ENCODE measurements at places on chromosomes 3 and 15.

- DNase-seq: no peak
Observed at GRCh38 chr3:148026009-148026588, 616.9 kb downstream of the ZIC1 start.

DNA sequence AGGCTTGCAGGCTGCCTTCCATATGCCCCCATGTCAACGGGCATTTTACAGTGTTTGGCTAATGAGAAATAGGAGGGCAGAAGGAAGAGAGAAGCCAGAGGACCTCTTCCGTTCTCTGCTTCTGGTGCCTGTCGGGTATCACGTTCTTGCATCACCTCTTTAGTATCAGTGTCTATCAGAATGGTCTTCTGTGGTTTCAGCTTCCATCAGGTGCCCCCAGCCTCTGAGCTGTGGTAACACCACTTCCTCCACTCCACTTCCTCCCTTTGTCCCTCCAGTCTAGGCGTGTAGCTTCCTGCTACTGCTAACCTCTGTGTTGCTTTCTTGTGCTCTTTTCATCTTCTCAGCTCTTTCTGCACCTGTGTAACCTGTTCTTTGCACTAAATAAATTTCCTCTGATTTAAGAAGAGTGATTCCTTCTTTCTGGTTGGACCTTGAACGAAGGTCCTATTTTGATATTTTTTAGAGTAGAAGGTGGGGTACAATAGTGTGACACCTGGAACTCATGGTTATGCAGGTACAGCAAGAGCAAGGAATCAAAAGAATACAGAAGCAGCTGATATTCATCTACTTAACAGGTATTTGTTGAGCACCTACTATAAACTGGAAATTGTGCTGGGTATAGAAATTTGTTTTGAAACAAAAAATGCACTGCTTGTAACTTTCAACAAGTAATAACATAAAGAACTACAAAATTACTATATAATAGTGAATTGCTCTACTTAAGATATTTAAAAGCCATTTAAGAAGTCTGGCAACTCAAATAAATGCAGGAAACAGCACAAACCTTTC lies 27.4 kb upstream of the FOXB1 start:
- DNase-seq: peak; percentile 86

- no peak for DNase-seq
Observed at GRCh38 chr15:31397851-31398661, 71.4 kb downstream of the KLF13 start.

GRCh38 chr3:72510247-72510646 lies 338.0 kb downstream of the SHQ1 start:
- no peak for DNase-seq

DNA sequence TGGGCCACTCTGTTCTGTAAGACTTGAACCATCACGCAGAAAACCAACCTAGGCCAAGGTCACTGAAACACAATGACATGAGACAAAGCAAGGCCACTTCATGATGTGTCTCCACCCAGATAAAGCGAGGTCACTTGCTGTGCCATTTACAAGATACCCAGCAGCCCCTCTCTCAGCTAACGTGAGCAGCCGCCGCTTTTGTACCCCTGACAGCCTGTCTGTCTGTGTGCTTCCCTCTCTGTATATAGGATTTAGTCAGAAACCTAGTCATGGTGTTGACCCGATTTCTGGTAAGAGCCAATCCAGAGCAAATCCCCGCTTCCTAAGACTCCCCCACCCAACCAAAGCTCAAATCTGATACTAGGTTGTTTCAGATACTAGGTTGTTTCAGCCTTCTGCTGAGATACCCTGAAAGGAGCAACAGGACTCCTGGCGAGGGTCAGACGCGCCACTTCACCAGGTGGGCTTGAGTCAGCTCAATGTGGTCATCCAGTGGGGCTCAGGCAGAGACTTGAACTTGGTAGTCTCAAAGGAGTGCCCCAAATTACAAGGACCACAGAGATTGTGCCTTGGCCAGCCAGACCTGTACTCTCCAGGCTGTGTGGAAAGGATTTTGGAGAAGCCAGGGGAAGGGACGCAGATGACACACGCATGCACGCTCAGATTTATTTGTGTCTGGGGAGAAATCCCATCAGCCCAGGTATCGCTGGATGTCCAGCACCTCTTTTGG lies 3.1 kb upstream of the ZXDC start:
- no peak for DNase-seq

DNA sequence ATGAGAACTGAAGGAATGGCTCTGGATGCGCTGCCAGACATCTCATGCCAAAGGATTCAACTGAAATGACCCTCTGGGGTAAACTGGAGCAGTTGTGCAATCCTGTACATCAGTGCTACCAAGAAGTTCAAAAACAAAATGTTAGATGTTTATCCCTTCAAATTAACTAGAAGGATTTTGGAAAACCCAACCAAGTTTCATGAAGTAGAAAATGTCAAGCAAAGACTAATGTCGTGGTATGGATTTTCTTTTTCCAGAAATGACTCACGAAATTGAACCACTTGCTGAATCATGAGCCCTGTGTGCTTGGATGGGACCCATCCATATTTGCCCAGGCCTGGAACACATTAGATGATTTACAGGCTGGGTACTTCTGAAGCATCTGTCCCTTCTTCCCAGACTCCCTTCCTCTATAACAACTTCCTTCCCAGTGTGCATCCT lies 101.6 kb downstream of the LRTM1 start:
- no peak for DNase-seq

DNA sequence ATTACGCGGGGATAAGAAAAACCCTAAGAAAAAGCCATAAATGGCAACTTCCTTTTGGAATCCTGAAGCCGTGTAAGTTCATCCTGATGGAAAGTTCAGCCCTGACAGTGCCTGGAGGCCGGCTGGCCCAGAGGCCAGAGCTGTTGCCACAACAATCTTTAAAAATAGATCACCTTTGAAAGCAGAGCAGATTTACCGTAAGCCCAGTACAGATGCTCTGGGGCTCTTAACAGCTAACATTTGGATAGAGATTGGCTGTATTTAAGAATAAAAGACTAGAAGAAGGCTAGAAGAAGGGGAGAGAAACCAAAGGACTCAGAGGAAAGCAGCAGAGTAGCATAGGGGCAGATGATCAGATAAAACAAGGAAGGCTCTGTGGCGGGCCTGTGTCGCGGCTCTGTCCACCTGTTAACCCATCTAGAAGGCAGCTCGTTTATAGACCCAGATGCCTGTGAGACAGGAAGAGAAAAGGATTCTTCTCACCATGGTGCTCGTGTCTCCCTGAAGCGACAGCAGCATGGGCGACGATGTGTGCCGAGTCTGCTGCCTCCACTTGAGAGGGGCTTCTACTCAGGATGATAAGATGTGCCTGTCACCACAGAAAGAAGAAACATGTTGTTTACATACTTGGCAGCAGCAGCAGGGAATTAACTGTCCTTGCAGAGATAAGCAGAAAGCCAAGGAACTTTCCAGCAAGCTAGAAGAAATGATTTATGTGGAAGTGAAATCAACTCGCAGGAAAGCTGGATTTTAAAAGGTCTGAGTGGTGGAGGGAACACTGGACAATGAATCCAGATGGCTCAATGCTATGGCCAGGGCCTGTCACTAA lies 69.9 kb downstream of the SYNM start:
- no peak for DNase-seq

- no peak for DNase-seq
Observed at GRCh38 chr15:71011503-71012155, 103.6 kb upstream of the THSD4 start.

DNA sequence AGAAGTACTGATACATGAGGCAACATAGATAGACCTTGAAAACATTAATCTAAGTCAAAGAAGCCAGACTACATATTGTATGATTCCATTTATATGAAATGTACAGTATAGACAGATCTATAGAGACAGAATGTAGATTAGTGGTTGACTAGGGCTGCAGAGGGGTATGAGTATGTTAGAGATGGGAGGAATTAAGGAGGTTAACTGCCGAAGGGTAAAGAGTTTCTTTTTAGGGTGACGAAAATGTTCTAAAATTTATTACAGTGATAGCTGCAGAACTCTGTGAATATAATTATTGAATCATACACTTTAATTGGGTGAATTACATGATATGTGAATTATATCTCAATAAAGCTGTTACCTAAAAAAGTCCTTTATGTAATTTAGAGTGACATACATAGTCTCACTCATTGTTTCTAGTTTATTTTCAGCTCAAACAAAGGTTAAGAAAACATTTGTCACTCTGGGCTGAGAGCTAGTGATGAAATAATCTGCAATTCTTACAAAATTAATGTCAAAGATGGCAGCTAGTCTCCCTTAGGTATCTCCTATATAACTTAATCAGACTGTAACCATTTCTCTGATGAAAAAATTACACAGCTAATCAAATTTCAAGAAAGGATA lies 61.4 kb downstream of the DENND4A start:
- DNase-seq: no peak

GRCh38 chr3:61979638-61980037 lies 393.7 kb downstream of the FEZF2 start:
- no peak for DNase-seq

- DNase-seq: no peak
Observed at GRCh38 chr3:66415867-66416428, 84.9 kb downstream of the LRIG1 start.

- no peak for DNase-seq
Observed at GRCh38 chr3:146970236-146970635, 365.1 kb upstream of the PLSCR5 start.

DNA sequence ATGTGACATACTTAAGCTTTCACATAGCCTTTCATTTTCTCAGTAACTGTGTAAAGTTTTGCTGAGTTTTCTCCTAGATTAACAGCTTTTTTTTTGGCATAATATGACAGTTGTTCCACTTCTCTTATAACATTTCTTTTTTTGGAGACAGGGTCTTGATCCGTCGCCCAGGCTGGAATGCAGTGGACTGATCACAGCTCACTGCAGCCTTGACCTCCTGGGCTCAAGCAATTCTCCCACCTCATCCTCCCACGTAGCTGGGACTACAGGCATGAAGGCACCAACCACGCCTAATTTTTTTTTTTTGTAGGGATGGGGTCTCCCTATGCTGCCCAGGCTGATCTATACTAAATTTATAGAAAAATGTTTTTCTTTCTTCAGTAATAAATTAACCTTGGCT lies 30.1 kb downstream of the DLG1 start:
- DNase-seq: no peak

DNA sequence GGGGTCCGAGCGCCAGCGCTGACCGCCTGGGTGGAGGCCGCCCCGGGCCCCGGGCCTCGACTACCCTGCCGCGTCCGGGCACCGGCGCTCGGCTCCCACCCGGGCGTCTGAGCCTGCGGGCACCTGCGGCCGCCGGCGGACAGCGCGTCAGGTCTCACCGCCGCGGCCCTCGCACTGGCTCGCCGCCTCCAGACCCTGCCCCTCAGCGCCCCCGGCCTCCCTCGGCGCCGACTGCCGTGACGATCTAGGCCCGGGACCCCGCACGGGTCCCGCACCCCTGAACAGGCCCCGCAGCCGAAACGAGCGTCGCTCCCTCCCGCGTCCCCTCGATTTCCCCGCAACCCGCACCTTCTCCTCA lies 297 bp downstream of the PRC1 start:
- DNase-seq: no peak

DNA sequence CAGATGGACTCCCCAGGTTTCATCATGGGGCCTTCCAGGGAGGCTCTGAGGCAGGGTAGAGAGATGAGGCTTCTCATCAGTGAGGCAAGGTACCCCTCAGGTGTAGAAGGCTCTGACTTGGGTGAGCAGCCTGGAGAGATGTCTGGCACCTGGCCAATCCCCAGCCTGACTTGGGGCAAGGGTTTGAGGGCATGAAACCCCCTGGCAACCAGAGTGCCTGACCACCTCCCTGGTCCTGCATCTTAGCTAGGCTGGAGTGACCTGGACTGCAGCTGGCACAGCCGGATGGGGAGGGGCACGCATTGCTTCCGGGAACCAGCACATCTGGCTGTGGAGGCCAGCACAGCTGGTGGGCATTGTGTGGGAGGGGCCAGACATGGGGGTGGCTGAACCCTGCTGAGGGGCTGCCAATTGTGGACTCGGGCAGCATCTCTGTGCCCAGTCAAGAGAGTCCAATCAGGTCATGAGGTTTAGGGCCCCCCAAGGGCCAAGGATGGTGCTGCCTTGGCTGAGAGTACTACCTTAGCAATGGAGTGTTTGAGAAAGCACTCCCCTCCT lies 1.9 kb downstream of the ZBTB47 start:
- no peak for DNase-seq

- no peak for DNase-seq
Observed at GRCh38 chr3:117565777-117566176, 856.2 kb downstream of the TUSC7 start.

DNA sequence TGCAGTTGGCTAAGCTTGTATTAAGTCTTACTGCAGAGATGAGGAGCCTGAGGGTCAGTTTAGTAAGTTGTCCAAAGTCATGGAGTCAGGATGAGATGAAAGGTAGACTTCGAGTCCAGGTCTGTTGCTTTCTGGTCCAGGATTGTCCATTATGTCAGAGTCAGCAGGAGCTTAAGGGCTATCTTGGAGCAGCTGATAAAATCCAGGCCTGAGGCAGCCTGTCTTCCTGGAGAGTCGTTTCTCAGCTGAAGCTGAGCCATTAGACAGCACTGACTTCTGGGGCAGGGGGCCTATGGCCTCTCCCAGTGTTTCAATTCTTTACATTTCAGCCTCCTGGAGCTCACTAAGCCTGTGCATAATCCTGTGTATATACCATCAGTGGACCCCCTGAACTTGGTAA lies 219.5 kb upstream of the GAP43 start:
- no peak for DNase-seq

GRCh38 chr3:148178503-148178902 lies 519.2 kb upstream of the AGTR1 start:
- no peak for DNase-seq

DNA sequence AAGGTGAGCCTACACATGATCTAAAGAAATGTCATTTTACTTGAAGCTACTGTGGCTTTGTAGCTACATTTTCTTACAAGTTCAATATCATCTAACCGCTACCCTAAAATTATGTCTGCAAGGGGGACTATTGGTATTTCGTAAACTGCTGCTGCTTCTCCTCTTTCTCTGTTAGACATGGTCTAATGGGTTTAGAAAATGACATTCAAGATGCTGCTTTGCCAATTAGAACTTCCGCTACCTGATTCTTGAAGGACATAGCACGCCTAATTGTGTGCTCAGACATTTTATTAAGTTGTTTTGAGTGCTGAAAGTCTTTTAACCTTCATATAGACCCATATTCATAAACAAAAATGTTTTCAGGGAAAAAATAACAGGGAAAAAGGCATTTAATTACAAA lies 283.7 kb upstream of the ICE2 start:
- DNase-seq: no peak

GRCh38 chr15:40296561-40297230 lies 11.0 kb downstream of the PLCB2 start:
- DNase-seq: no peak

- no peak for DNase-seq
Observed at GRCh38 chr3:172029425-172030098, 9.8 kb upstream of the FNDC3B start.

- DNase-seq: no peak
Observed at GRCh38 chr15:39666677-39667076, 85.8 kb downstream of the THBS1 start.

GRCh38 chr3:190192087-190192486 lies 71.4 kb upstream of the P3H2 start:
- DNase-seq: no peak

All from central memory CD4-positive, alpha-beta T cell (primary cell).